LHCN-M2 (cell line): ENCODE measurements at places on chromosomes 3 and 15. TPM values are rescaled to one million over a fixed set of nuclear protein-coding genes. Genes with fewer than 3 reads are reported as not detected.

Gene SCG5
- 1.2 and 2.8 TPM in 2 replicates for total RNA-seq

DNA sequence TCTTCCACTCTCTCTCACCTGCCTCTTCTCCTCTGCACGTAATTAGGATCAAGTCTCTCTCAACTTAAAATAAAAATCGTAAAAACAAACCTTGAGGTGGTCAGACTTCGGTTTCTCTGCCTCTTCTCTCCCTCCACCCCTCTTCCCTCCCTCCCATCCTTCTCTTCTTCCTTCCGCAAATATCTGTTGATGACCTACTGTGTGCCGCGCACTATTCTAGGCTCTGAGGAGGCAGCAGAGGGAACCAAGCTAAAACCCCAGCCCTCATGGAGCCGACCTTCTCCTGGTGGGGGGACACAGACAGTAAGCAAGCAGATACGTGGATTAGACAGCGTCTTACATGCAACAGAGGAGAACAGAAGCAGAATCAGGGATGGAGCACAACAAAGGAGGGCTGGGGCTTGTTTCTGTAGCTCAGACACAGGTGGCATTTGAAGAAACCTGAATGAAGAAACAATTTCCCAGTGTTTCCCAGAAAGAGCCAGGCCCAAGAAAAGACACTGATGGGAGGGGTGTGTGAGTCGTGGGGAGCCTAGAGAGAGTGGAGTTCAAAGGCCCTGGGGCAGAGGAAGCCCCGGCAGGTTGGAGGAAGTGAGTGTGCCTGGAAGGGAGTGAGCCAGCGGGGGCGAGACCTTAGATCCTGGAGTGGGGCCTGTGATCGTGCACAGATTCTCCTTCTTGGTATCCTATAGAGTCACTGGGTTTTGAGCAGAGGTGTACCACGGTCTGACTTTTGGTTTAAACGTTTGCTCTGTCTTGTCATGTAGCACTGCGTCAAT, 80.5 kb downstream of the TOP2B start:
- no peak for DNase-seq

GRCh38 chr3:171005648-171006047, 20.9 kb downstream of the SLC2A2 start:
- no peak for DNase-seq

DNA sequence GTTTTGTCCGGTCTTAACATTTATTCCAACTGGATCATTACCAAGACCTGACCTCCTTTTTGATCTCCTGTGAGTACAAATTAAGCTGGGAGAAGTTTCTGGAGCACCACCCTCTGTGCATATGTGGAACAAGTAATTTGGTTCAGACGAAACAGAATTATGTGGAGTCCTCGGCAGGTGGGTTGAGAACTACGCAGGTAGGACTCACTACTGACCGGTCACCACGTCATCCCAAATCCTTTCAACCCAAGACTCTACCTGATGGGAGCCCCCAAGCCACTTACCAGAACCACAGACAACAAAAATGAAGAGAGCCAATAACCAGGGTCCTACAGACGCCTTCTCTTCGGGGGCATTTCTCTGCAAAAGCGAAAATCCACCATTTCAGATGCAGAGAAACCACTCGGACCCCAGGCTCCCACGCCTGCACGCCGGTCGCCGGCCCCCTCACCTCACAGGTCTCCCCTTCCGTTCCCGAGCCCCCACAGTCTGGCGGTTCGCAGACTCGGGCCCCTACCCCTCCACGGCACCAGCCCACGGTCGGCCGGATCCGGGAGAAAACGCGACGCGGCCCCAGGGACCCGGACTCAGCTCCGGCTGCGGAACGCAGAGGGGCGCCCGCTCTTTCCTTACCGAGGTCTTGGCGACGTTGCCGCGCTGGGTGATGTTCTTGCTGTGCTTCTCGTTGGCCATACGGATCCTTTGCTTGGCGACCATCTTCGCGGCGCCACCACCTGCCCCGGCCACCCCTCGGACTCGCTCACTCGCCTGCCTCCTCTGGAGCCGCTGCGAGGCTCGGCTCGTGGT, 674 bp downstream of the SERP1 start:
- peak; percentile 15 for DNase-seq
